Stimulated activated naive B cell treated with anti-CD40 and anti-IgM and Interleukin-4, amounts not matched to agents 10 μg/mL and 1 μg/mL and 100 μg/mL, for 72 hours (primary cell): ENCODE measurements at places on chromosomes 13 and 19.

DNA sequence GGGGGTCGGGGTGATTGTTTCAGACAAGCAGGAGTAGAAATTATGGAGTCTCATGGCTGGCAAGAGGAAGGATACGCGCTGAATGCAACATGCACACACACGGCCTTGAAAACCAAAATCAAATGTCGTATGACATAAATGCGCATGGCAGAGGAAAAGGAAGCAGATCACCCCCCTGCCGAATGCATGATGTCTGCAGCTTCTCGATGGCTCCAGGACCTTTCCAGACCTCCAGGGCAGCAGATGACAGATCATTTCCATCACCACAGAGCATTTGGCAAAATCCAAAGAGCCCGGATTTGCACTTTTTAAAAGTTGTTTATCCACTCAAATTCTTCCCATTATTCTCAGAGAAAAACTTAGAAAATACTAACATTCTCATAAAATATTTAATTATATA lies 211.7 kb downstream of the NHLRC3 start:
- no peak for DNase-seq

DNA sequence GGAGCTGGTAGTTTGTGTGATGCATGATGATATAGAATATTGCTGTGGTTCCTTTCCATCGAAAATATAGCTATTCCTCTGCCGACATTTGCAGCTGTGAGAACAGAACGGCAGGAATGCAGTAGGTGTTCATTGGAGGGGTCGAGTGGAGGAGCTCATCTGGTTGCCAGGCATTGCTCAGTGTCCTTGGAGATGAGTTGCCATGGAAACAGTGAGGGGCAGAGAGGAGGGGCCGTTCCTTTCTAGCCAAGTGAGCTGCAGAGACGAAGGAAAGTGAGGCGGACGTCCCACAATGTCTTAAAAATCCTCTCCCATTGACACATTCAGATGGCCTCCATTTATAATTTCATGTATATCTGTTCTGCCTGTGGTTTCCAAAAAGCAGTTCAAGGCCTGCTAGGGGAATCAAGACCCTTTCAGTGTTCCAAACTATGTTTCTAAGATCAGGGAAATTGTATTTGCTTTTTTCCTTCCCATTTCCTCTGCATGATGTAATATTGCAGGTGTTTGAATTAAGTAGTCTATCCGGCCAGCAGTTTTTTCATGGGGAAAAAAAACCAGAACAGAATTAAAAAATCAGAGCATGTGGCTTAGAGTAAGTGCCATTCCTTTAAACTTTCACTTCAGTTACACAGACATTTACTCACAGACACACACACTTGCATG lies 41.2 kb upstream of the ZNF835 start:
- no peak for DNase-seq

DNA sequence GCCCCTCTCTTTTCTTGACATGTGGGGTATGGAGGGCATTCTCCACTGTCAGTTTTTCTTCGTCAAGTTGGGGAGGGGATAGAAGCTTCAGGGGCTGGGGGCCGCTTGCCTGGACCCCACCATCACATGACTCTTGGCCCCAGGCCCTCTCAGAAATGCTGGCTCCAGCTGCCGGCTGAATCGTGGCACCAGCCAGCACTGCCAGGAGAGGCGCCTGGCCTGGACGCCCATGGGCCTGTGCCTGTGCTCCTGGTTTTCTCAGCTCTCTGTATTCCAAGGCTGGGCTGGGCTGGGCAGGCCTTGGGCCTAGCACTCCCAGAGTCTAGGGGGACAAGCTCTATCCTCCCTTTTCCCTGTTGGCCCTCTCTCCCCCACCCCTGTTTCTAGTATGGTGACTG lies 38.6 kb downstream of the LYL1 start:
- DNase-seq, result no peak

DNA sequence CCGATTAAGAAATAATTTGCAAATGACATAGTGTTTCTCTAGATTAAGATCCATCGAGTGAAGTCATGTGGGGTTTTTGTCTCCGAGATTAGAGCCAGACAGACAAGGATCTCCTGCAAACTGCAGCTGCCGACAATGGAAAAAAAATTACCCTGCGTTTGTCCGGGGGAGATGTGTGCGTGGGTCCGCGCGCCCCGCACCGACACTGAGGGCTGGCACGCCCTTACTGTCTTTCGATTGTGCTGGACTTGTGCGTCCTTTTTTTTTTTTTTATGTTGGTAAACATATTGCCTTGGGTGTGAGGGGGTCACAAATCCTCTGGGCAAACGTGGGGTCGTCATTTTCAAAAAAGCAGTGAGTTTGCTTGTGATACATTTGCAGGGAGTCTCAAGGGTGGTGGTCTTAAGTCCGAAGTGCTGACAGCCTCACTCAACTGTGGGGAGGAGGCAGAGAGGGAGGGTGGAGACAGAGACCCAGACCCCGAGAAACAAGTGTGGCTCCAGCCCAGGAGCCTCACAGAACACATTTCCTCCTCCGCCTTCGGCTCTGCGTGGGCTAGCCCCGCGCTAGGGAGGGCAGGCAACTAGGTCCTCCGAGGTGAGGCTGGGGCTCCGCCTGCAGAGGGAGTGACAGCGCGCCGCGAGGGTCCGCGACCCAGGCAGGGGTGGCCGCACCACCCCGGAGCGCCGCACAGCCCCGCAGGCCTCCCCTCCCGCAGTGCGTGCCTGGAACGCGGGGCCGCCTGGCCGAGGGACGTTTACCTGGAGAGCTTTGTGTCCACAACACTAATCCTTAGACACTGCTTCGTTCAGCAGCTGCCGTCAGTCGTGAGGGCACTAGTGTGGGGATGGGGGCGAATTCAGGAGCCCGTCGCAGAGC lies 11.7 kb upstream of the SOX1 start:
- DNase-seq, result no peak

- DNase-seq, result no peak
These were observed 2.1 kb upstream of the VWA8 start for GRCh38 chr13:41962994-41963393.

DNA sequence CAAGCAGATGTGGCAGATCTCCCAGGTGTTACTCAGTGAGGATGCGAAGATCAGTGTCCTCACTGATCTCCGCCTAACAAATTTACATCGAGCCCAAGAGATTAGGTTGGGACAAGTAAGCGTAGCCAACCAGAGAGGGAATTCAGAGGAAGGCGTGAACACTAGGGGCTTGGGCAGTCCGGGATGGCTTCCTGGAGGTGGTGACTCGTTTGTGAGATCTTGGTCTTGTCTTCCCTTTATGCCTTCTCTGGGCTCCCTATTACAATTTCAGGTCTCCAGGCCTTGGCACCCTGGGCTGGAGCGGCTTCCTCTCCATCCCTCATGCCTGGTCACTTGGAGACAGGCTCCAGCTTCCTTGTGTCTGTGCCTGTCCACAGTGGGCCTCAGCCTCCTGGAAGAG lies 6.2 kb downstream of the SF3A2 start:
- no peak for DNase-seq

- DNase-seq, result no peak
These were observed 748.5 kb upstream of the KLHL1 start for GRCh38 chr13:70856711-70857110.

- DNase-seq, result no peak
These were observed 181.2 kb downstream of the COL4A1 start for GRCh38 chr13:110125613-110126272.

DNA sequence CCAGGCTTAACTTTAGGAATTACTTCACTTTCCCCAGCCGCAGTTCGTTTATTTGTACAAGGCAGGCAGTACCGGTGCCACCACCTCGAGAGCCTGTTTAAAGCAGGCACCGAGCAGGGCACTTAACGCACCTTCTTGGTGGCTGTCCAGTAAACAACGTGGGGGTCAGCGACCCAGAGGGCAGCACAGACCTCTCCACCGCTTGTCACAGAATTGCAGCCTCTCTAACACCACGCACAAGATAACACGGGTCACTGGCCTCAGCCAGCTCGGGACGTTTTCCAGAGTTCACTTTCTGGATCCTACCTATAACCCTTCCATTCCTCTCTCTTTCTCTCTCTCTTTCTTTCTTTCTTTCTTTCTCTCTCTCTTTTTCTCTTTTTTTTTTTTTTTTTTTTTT lies 16.8 kb upstream of the ELAVL1 start:
- no peak for DNase-seq

DNA sequence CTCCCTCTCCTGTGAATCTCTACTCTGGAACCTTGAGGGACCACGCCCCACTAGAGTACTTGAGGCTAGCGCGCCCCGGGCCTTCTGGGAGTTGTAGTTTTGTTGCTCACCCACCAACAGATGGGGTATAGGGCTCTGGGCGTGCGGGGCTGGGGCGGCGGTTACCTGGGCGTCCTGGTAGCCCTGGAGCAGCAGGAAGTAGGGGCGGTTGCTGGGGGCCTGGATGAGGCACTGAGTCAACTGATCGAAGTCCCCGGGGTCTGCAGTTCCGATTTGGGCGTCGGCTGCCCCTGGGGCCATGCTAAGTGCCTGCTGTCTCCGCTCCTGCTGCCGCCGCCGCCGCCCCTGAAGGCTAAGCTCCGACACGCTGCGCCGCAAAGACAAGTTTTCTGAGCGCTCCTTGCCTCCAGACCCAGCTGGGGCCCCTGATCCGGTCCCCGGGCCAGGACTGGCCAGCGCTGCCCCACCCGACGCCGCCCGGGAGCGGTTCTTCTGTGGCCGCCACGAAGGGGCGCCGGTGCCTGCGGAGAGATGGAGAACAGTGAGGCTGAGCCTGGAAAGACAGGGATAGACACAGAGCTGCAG lies 5.3 kb downstream of the RASIP1 start:
- DNase-seq, result no peak

DNA sequence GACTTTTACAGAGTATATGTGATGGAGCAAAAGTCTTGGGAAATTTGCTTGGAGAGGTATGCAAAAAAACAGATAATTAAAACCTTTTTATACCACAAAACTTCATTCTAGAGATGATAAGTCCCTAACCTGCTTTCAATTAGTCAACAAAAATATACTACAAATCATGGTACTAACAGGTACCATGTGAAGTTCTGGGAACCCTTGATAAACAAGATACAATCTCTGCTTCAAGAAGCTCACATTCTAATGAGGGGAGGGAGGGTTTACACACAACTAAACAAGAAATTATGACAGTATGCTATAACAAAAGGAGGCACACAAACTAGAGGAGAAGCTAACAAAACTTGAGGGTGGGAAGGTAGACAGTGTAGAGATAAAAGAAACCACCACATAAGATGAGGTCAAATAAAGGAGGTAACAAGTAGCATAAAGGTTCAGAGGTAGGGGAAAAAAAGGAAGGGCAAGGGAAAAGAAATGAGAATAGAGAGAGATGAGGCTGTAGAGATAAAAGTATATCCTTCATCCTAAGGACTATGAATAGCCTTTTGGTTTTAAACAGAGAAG lies 91.4 kb downstream of the MYCBP2 start:
- DNase-seq, result no peak

GRCh38 chr13:113936166-113936965 lies 37.5 kb downstream of the C13orf46 start:
- DNase-seq, result no peak

- no peak for DNase-seq
These were observed 33.4 kb downstream of the FAM124A start for GRCh38 chr13:51255556-51255955.

DNA sequence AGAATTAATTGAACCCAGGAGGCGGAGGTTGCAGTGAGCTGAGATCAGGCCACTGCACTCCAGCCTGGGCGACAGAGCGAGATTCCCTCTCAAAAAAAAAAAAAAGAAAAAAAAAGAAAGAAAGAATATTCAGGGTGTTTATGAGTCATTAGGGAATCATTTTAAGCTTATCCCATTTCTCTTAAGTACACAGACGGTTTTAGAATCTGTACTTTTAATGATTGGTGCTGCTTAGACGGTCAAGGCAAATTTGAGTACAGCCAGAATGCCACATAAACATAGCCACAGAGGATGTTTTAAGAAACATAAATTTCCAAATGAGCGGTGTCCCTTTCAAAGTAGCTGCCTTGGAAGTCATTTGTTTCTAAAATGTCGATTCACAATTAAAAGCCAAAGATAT lies 2.6 kb downstream of the SPRYD7 start:
- DNase-seq, result no peak

DNA sequence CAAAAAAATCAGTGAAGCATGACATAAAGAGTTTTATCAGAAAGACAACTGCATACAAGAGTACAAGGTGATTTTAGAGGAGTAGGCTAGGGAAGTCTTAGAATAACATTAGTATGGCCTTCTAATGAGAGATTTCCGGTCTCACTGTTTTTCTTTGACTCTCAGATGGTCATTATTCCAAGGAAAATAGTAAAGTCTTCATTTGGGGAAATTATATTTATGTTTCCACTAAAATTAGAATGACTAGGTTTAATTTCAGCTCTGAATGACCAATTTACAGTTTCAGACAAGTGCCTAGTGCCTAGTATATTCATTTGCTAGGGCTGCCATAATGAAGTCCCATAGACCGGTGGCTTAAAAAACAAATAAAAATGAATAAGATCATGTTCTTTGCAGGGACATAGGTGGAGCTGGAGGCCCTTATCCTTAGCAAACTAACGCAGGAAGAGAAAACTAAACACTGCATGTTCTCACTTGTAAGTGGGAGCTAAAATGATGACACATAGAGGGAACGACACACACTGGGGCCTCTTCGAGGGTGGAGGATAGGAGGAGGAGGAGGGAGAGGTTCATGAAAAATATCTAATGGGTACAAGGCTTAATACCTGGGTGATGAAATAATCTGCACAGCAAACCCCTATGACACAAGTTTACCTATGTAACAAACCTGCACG lies 303.1 kb downstream of the PCDH9 start:
- no peak for DNase-seq

DNA sequence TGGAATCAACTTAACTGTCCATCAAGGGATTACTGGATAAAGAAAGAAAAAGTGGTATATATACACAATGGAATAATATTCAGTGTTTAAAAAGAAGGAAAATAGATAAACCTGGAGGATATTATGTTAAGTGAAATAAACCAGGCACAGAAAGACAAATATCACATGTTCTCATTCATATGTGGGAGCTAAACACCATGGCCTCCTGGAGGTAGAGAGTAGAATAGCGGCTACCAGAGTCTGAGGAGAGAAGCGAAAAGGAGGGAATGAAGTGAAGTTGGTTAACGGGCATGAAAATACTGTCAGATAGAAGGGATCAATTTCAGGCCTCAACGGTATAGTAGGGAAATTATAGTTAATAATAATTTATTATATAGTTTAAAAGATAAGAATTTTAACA lies 147.5 kb upstream of the OBI1 start:
- no peak for DNase-seq

DNA sequence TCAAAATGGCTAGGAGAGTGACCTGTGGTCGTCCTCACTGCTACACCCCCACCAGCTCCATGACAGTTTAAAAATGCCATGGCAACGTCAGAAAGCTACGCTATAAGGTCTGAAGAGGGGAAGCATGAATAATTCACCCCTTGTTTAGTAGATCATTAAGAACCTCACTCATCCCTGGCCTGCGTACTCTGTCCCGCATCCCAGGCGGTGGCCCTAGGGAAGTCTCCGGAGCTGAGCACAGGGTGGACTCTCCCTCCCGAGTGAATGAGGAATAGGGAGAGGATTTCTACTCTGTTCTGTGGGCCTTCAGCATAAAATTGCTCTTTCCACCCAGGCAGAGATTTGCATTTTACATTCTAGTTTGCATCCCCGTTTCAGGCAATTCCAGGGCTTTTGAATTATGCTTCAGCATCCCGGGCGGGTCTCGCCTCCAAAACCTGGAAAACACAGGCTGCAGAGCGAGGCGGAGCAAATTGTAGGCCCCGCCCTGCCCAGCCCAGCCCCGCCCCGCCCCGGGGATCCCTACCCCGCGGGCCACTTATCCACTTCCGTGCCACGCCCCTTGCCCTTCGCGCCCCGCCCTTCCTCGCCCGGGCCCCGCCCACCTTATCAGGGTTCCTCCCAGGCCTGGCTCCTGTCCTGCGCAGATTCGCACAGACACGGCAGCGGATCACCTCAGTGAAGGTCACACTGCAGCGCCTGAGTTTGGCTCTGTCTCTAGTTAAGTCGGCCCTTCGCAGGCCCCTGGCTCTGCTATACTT lies 7.5 kb upstream of the ZNF525 start:
- DNase-seq, result no peak
